ENCODE measurements at places on chromosomes 1 and 21.

DNA sequence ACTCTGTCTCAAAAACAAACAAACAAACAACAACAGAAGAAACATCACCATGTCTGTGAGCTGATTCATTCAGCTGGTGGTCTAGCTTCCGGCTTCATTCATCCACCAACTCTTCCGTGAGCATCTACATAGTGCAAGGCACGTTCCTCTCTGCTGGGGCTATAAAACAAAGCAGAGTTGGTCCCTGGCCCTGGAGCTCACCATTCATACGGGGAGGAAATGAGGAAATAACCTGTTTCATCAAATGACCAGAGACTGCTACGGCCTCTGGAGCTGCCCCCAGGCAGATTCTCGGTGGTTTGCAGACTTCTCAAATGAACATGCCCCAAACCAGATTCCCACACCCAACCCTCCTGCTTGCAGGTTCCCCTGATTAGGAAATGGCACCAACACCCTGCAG, 41.0 kb upstream of the ID3 start:
- no peak for DNase-seq

DNA sequence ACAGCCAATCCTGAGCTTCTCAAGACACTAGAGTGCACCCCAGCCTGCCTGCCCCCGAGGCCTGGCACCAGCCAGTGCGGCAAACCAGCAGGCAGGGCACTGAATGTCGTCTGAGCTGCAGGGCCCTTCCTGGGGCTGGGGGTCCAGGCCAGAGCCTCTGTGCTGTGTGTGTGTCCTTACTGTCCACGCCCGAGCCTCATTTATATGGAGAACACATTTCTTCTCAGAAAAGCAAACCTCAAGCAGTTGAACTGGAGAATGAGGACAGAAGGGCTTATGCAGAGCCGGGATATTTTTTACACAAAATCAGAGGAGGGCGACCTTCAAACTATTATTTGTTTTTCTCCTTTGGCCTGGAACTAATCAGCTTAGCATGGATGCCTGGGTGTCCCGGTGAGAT, 52.7 kb downstream of the POFUT2 start:
- DNase-seq = no peak

DNA sequence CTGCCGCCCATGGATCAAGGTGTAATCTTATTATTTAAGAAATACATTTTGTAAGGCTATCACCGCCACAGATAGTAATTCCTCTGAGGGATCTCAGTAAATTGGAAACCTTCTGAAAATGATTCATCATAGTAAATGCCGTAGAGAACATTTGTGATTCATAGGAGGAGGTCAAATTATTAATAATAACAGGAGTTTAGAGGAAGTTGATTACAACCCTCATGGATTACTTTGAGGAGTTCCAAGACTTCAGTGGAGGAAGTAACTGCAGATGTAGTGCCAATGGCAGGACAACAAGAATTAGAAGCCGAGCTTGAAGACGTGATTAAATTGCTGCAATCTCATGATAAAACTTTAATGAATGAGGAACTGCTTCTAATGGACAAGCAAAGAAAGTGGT, 280.1 kb downstream of the PTPRC start:
- DNase-seq = peak; percentile 28

DNA sequence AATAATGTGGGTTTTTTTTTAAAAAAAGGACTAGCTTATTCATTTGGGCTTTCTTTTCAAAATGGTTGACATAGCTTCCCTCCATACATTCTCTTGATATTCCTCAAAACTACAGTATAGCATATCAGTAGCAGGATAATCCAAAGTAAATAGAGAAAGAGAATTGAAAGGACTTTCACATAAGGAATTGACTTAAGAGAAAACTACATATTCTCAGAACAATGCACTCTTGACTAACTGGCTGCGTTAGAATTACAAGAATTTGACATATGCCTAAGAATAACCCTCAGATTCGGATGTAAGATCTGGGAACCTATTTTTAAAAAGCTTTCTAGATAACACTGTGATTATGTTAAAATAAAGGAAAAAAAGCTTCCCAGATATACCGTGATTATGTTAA, 3.1 kb downstream of the PRKAB2 start:
- DNase-seq = peak; percentile 50

DNA sequence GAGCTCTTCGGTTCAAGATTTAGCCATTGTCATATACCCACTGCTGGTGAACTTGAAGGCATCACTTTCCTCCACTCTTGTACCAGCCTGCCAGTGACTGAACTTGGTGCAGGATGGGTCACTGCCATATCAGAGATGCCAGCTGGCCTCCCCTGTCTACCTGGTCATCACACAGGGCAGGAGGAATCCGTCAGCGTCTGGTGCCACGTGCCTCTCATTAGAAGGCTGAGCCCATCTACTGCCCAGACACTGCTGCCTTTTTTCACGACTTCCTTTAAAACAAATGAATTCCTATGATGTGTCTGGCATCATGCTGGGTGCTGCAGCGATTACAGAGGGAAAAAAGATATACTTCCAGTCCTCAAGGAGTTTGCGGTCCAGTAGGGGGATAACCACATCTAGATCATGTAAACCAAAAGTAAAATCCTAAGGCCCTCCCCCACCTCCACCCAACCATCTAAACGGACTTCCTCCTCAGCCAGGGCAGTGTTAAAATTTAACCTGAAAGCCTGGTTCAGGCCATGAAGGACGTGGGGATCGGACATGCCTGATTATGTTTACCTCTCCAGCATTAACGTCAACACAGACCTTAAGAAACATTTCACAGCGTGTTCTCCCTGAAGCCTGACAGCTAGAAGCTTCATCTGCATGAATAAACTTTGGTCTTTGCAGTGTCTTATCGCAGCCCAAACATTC, 29.2 kb upstream of the PDE9A start:
- no peak for DNase-seq

- no peak for DNase-seq
Measured at GRCh38 chr1:47529520-47530098, 91.8 kb downstream of the FOXD2 start.

DNA sequence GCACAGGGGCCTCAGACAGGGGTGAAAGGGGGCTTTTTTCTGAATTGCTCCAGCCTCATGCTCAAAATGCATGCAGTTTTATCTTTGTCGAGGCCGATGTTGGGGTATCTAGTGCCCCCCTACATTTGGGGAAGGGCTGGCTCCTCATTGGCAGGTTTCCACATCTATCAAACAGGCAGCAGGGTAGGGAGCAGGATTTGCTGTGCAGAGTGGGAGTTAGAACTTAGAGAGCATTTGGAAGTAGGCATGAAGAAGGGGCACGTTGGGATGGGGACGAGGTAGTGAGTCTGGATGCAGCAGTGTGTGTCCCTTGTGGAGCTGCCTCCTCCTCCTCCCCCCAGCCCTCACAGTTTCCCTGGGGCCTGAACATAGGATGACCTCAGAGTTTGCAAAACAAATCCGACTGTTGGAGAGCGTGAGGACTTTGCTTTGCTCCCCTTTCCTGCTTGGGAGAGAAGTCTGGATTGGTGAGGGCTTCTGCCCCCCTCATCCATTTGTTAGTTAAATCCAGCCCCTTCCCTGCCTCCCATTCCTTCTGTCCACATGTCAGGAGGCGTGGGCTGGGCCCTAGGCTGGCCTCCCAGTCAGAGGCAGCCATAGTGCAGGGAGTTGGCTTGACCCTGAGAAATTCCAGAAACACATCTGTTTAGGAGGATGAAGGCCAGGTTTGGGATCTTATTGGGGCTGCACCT, 36.9 kb upstream of the GPR37L1 start:
- peak; percentile 47 for DNase-seq

DNA sequence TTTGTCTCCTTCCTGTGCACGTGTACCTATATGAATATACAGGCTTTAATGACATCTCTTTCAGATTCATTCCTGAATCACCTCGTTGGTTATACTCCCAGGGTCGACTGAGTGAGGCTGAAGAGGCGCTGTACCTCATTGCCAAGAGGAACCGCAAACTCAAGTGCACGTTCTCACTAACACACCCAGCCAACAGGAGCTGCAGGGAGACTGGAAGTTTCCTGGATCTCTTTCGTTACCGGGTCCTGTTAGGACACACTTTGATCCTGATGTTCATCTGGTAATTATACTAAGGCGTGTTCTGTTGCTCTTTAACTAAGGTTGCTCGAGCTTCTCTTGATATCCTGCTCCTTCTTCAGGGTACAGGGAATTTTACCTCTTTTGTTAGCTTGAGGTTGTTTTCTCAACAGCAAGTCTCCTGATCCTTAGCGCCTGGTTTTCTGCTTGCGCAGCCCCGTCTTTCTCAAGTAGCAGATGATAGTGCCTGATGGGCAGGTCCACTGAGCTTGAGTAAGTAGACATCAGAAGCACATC, 55.1 kb downstream of the SLC22A15 start:
- no peak for DNase-seq

- no peak for DNase-seq
Measured at GRCh38 chr1:4974981-4975685, 320.7 kb downstream of the AJAP1 start.

- no peak for DNase-seq
Measured at GRCh38 chr1:50251702-50252101, 143.0 kb downstream of the ELAVL4 start.

DNA sequence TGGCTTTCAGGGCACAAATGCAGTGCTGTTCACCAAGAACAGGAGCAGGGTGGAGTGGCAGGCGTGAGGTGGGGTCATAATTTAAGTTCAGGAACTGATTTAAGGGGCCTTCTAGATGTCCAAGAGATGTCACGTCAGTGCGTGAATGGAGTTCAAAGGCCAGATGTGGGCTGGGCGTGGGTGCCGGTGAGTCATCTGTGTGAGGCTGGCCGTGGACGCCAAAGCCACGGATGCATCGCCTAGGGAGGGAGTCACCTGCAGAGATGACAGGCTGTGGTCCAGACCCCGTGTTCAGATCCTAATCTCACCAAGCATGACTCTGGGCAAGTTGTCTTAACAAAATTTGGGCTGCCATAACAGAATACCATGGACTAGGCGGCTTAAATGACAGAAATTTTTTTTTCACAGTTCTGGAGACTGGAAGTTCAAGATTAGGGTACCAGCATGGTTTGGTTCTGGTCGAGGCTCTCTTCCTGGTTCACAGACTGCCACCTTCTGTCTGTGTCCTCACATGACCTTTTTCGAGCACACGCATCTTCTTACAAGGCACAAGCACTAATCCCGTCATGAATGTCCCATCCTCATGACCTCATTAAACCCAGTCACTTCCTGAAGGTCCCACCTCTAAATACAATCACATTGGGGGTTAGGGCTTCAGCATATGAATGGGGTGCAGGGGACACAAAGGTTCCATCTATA, 109.6 kb downstream of the PRDM2 start:
- peak; percentile 19 for DNase-seq

Data from fibroblast of the aortic adventitia (primary cell).